ENCODE measurements at places on chromosomes 3 and 15.

GRCh38 chr15:68209735-68210408 is 4.7 kb upstream of the CALML4 start:
- no peak for DNase-seq

DNA sequence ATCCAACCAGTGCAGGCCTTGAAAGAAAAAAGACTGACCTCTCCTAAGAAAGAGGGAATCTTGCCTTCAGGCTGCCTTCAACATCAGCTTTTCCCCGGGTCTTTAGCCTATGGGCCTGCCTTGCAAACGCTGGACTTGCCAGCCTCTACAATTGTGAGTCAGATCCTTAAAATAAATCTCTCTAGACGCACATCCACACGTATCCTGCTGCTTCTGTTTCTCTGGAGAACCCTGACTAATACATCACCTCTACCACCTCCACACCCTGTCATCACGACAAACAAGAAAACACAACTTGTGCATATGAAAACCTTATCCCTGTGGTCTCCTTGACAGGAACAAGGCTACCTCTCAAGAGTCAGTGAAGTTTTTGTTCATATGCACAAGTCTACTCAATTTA is 11.8 kb downstream of the CYFIP1 start:
- no peak for DNase-seq

GRCh38 chr3:155861476-155862183 is 7.4 kb upstream of the SLC33A1 start:
- no peak for DNase-seq

DNA sequence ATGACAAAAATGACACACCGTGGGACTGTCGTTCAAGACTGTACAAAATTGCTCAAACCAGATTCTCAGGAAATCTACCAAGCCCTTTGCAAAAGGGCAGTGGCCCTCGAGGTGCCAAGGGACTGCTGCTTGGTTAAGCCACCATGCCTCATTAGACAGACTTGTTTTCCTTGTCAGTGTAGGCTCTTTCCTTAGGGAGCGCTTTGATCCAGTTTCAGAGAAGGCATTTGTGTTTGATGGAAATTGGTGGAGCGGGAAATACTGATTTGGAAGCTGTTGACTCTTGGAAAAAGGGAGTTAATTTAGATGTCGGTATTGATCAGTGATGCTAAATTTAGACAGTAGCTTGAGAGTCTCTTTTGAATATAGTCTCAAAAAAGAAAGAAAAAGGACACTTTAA is 304.3 kb upstream of the UMPS start:
- DNase-seq = no peak

DNA sequence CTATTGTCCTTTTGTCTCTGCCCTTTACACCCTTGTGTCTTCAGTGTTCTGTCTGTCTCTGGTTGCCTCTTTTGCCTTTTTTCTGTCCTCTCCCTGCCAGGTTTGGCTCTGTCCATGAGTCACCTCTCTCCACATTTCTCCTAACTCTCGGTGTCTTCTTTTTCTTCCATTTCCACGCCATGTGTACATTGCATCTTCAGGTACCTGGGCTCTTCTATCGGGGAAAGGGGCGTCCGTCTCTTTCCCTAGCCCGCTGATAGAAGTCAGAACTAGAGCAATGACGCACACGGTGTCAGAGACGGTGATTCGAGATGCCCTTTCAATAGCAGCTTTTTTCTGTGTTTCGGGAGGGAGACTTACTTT is 641 bp downstream of the OPA1 start:
- DNase-seq = no peak

DNA sequence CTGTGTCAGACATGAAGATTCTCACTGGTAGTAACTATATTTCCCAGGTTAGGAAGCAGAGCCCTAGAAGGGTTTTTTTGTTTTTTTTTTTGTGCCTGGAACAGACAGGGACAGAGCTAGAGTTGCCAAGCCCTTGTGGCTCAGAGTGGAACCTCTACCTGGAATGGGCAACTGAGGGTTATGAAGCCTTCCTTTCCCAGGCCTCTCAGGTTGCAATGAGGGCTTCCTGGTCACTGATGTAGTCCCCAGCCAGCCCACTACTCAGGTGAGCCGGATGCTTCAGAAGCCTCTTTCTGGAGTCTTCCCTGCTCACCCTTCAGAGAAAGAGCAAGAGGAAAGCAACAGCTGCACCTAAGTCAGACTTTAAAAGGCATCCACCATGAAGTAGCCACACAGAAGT is 48.8 kb upstream of the MANF start:
- no peak for DNase-seq

- DNase-seq = peak; percentile 16
These were observed 4.8 kb downstream of the RARRES1 start for GRCh38 chr3:158727206-158728060.

DNA sequence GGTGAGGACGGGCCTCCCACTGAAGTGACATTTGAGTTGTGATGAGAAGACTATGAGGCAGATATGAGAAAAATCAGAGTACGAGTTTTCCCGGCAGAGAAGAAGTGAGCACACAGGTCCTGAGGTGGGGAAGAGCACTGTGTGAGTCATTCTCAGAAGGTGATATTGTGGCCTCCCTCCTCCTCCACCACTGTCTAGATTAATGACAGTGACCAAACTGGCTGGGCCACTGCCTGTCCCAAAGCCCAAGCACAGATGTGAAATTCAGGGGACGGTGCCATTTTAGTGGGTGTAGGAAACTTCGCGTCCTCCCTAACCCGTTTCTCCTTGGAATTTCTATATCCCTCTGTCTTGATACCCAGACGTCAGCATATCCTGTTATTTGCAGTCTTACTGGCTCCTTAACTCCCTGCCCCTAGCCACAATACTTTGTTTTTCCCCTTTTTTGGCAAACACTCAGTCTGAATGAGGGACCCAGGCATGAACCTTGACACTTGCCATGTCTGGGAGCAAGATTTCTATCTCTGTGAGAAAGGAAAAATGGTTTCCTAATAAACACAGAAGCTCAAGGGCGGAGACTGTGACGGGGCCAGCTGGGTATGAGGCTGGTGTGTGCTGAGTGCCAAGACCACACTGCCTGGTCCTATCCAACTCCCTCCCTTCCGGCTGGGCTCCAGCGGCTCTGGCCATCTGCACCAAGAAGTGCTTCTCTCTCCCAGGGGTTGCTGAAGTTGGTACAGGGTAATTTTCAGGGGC is 15.2 kb downstream of the PRICKLE2 start:
- DNase-seq = no peak

- DNase-seq = no peak
These were observed 131.8 kb downstream of the MDFIC2 start for GRCh38 chr3:70180664-70181063.

DNA sequence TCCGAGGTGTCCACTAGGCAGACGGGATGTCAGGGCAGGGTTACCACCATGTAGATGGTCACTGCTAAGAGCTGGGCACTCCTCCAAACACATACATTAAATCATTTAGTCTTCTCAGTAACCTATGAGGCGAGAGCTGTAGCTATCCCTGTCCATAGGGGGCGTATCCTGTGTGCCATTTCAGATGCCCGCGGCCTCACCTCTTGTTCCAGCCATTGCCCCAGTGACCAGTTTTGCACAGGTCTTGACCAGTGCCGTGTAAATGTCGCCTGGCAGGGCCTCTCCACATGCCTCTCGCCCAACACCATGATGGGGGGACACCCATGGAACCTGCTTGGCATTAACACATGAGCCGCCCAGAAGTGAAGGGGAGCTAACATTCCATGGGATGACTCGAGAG is 20.8 kb upstream of the SRP14 start:
- DNase-seq = no peak

DNA sequence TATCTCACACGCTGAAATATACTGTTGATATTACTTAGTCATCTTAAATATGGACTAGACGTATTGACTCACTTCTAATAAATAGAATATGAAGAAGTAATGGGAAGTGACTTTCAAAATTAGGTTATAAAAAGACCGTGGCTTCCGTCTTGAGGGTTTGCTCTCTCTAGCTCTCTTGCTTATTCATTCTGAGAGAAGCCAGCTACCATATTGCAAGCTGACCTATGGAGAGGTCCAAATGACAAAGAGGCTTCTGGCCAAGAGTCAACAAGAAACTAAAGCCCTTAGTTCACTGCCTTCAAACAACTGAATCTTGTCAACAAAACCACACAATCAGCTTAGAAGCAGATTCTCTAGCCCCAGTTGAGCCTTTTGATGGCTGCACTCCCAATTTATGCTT is 46.1 kb downstream of the SLC9C1 start:
- no peak for DNase-seq

DNA sequence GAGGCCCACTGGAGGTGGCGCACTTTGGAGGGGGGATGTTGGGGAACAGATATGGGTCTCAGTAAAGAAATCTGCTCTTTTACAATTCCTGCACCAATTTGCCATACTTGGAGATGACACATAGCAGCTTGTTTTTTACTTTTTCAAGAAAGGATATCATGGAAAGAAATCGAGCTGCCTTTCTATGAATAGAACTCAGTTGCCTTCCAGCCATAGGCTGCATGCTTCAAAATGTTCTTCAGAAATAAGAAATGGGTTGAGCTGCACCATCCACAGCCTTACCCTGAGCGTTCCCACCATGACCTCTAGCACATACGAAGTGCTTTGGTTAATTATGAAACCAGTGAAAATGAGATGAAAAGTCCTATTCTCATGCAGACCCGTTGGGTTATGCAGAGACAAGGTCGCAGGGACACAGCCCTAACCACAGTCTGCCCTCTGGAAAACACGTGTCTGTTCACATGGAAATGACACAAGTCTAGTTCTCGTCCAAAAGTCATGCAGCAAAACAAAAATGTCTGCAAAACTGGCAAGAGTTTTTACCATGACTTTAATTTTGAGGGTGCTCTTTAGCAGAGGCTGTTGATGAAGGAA is 36.3 kb downstream of the NGRN start:
- no peak for DNase-seq

- no peak for DNase-seq
These were observed 33.5 kb upstream of the MFSD1 start for GRCh38 chr3:158768361-158768787.

GRCh38 chr3:57128826-57129667 is 36.1 kb downstream of the IL17RD start:
- DNase-seq = no peak

DNA sequence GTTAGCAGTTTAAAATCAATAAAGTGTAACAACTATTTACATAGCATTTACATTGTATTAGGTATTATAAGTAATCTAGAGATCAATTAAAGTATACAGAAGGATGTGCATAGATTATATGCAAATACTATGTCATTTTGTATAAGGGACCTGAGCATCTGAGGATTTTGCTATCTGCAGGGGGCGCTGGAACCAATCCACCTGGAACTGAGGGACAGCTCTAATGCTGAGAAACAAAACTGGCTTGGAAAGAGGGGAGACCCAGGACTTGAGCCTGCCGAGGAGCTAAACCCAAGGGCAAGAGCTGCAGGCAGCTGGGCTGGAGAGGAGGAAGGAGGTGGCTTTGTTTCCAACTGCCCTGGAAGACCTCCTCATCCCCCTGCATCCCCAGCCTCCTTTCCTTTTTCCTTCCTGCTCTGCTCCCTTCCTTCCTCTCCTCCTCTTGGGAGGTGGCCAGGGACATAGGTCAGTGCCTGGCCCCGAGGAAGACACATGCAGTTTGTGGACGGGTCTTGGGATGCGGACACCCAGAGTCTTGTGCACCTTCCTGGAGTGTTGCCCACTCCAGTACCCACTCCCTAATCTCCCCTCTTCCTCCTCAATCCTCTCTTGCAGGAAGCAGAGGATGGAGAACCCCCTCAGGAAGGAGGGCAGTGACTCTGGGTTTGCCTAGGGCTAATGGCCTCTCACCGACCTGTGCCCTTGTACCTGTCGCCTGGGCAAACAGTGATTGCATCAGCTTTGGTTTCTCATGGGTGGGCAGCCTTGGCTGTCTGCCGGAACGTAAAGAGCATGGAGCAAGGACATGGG is 825 bp upstream of the RTP3 start:
- no peak for DNase-seq

GRCh38 chr3:30691249-30691880 is 85.0 kb downstream of the TGFBR2 start:
- DNase-seq = no peak

- DNase-seq = no peak
These were observed 1.4 kb upstream of the TRIM69 start for GRCh38 chr15:44734839-44735481.

- no peak for DNase-seq
These were observed 9.4 kb downstream of the IGF1R start for GRCh38 chr15:98657721-98658120.

GRCh38 chr3:132867956-132868355 is 145.7 kb upstream of the NPHP3 start:
- DNase-seq = no peak

DNA sequence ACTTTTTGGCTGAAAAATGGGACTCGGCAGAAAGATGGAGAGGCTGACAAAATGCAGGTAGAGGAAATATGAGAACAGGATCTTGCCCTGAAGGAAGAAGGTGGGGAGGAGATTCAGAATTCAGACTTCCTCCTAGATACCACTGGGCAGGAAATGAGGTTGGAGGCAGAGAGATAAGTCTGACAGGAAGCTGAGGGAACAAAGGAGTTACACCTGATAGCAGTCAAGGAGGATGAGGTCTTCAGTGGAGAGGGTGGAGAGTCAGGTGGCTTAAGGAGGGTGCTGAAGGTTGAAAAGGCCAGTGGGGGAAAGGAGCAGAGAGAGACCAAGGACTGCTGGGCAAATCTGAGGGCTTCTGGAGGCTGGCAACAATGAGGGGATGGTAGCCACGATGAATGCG is 56.8 kb downstream of the CCR4 start:
- DNase-seq = no peak

DNA sequence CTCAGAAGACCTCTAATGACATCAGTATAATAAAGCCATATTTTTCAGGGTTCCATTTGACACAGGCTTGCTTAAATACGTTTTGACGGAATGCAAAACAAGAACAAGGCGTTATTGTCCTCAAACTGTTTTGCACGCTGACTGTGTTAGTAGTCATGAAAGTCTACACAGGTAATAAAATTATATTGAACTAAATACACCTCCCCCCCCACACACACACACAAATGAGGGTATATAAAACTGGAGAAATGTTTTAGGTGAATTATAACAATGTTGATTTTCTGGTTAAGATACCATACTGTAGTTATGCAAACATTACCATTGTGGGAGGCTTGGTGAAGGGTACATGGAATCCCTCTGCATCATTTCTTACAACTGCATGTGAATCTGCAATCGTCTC is 257.1 kb upstream of the ARRDC4 start:
- DNase-seq = no peak
